Thymus (tissue), 14 donors: ENCODE measurements at places on chromosomes 6 and 20. TPM values are rescaled to one million over a fixed set of nuclear protein-coding genes. Genes with fewer than 3 reads are reported as not detected.
A peak's percentile ranks its signal among the peaks of the same experiment; 100 is the strongest.

- no peaks in the 10 kb centered on the region for H3K36me3 ChIP-seq
- no peak overlapping the region for H3K27ac ChIP-seq
- no peak for DNase-seq
- no peak overlapping the region for H3K4me3 ChIP-seq
- no peaks in the 10 kb centered on the region for H3K4me1 ChIP-seq
- H3K27me3 ChIP-seq: peaks cover 17% of the 10 kb centered on the region
Observed at GRCh38 chr20:21090721-21091120, 15.4 kb downstream of the LINC00237 start.

GRCh38 chr20:137668-138490 lies 4.5 kb upstream of the DEFB126 start:
- no peak overlapping the region for H3K4me3 ChIP-seq
- no peaks in the 10 kb centered on the region for H3K4me1 ChIP-seq
- H3K27ac ChIP-seq: no peak overlapping the region
- H3K36me3 ChIP-seq: no peaks in the 10 kb centered on the region
- no peaks in the 10 kb centered on the region for H3K27me3 ChIP-seq

DNA sequence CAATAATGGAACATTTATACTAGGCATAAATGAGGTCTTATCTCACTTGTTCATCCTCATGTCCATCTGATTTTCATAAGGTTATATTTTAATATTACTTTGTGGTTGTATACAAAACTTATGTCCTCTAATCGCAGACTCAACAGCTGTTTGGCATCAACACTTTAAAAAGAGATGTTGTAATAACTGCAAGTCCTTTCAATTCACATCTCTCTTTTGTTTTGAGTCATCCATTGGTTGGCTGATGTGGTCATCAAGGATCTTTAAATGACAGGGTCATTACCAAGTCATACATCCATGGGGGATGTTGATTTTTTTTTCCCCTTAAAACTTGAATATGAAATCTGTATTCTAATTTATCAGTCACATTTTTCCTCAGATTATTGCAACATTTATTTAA lies 299.4 kb upstream of the NRSN1 start:
- no peaks in the 10 kb centered on the region for H3K36me3 ChIP-seq
- H3K4me3 ChIP-seq: no peak overlapping the region
- H3K27ac ChIP-seq: no peak overlapping the region
- no peaks in the 10 kb centered on the region for H3K4me1 ChIP-seq

RAET1L gene
- 3.1 TPM for polyA plus RNA-seq

DNA sequence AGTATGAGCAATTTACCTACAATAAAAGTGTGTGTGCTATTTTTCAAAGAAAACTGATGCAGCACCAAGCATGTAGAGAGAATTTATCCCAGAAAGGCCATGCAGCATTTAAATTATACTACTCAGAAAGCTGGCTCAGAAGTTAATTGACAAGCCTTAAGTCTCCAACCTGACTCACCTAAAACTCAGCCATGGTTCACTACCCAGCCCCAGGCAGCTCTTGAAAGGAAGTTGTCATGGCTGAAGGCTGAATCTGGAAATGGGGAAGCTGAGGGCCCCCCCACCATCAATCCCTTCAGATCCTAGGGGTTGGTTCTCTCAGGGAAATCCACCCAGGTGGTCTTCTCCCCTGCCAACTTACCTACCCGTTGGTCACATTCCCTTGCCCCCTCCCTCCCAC lies 19.7 kb downstream of the PPIL6 start:
- no peaks in the 10 kb centered on the region for H3K36me3 ChIP-seq
- H3K4me1 ChIP-seq: no peaks in the 10 kb centered on the region
- H3K4me3 ChIP-seq: no peak overlapping the region
- DNase-seq: no peak
- no peak overlapping the region for H3K27ac ChIP-seq

- H3K27ac ChIP-seq: no peak overlapping the region
- peaks cover 31% of the 10 kb centered on the region for H3K27me3 ChIP-seq
- peaks cover 4% of the 10 kb centered on the region for H3K4me1 ChIP-seq
- DNase-seq: no peak
- H3K4me3 ChIP-seq: peak overlapping the region; percentile 8
Observed at GRCh38 chr6:148343047-148343782, 577 bp downstream of the SASH1 start.

- H3K36me3 ChIP-seq: no peaks in the 10 kb centered on the region
- no peak for DNase-seq
- H3K27me3 ChIP-seq: peaks cover 5% of the 10 kb centered on the region
- H3K27ac ChIP-seq: no peak overlapping the region
- H3K4me3 ChIP-seq: peak overlapping the region; percentile 66
Observed at GRCh38 chr6:144006736-144007477, 1.2 kb downstream of the PLAGL1 start.

- H3K27ac ChIP-seq: no peak overlapping the region
- no peak overlapping the region for H3K4me3 ChIP-seq
- DNase-seq: no peak
- H3K36me3 ChIP-seq: no peaks in the 10 kb centered on the region
- H3K27me3 ChIP-seq: no peaks in the 10 kb centered on the region
- H3K4me1 ChIP-seq: peaks cover 37% of the 10 kb centered on the region
Observed at GRCh38 chr6:107729098-107729497, 95.0 kb downstream of the SCML4 start.

GRCh38 chr6:30530014-30530413 lies 26.3 kb downstream of the GNL1 start:
- H3K4me3 ChIP-seq: no peak overlapping the region
- no peaks in the 10 kb centered on the region for H3K27me3 ChIP-seq
- H3K36me3 ChIP-seq: no peaks in the 10 kb centered on the region
- H3K27ac ChIP-seq: no peak overlapping the region
- DNase-seq: no peak

SLC22A16 gene
- 1.0 TPM for polyA plus RNA-seq

- H3K27ac ChIP-seq: no peak overlapping the region
- H3K4me1 ChIP-seq: no peaks in the 10 kb centered on the region
- no peak overlapping the region for H3K4me3 ChIP-seq
Observed at GRCh38 chr6:49333345-49334125, 129.5 kb downstream of the MMUT start.

LHFPL5 gene
- 0.09 TPM for polyA plus RNA-seq

DNA sequence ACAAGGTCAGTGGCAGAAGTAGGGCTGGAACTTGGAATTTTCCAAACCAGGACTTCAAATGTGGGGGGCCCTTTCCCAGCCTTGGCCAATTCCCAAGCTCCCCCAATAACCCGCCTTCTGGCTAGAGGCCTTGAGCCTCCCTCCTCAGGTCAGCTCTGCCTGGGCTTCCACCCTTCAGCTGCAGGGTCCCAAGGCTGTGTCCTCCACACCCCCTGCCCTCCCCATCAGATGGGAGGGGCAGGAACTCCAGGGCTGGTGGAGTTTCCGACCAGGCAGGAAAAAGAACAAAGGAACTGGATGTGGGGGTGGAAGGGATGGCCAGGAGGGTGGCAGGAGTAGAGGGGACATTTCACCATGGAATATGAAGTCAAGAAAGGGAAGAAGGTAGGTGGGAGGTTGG lies at the start of gene CCM2L:
TSS of gene CCM2L (plus strand) at position 338 of the 400 bp plus-strand sequence. CDS start at position 355, 17 bp downstream.
- peaks cover 22% of the 10 kb centered on the region for H3K27me3 ChIP-seq
- no peak within 1 kb of the TSS for H3K27ac ChIP-seq
- no peak for DNase-seq
- no peak within 1 kb of the TSS for H3K4me3 ChIP-seq

GRCh38 chr20:1431158-1431557 lies 35.5 kb downstream of the NSFL1C start:
- H3K36me3 ChIP-seq: no peaks in the 10 kb centered on the region
- peaks cover 18% of the 10 kb centered on the region for H3K4me1 ChIP-seq
- no peak overlapping the region for H3K4me3 ChIP-seq
